HFF-Myc (cell line): ENCODE measurements at places on chromosomes 7 and 10.

DNA sequence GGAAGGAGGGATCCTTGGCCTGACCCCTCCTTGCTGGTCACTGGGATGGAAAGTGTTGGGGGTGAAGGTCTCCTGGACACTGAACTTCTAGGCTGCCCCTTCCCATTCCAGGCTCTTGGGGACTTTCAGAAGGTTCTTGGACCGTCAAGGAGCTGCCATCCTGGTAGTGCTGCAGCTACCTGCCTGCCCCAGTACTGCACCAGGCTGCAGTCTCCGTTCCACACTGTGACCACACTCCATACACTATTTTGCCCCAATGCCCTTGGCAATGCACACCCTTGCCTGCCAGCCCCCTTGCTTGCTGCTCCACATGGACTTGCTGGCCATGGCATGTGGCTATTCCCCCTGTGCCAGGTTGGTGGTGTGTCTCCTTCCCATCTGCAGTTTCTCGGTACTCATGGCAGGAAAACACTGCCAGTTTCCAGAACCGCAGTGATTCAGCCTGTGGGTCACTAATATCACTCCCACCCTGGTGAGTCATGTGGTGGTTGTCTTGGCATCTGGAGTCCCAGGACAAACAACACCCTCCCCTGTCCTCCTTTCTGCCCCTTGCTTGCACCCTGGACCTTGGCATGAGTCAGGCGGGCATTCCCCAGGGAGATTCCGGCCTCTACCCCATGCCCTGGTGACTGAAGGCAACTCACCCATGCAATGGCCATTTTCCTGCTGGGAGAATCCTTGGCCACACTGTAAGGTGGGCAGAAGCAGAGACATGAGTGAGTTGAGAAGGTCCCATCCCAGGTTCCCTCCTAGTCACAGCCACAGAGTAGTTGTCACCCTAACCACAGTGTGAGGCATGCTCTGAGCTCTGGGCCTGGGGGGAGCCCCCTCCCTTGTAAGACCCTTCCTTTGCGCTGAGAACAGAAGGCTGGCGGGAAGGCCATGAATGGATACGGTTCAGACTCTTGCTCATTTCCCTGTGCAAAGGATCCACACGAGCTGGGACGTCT is 32.8 kb downstream of the GOLGA7B start:
- DNase-seq, result no peak

GRCh38 chr10:80253266-80253962 is 36.0 kb downstream of the MAT1A start:
- no peak for DNase-seq

DNA sequence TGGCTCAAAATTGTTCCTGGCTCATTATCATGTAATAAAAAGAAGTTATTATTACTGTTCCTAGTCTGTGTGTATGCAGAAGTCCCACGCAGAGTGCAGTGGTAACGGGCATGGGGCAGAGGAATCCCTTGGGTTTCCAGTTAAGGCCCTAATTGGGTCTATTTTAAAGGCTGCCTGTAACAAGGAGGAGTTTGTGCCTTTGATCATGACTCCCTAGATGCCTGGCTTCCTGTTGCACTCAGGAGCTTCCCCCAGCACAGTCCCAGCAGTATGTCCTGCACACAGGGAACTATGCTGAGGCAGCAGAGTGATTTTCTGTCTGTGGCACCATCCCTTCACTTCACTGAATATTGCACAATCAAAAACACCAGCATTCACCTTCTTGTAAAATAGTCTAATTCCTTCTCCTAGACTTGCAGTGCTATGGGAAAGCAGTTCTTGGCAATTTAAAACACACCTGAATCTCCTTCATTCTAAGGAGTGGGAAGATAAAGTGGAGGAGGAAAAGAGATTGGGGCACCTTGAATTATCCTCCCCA is 22.9 kb downstream of the SORCS1 start:
- DNase-seq, result no peak

DNA sequence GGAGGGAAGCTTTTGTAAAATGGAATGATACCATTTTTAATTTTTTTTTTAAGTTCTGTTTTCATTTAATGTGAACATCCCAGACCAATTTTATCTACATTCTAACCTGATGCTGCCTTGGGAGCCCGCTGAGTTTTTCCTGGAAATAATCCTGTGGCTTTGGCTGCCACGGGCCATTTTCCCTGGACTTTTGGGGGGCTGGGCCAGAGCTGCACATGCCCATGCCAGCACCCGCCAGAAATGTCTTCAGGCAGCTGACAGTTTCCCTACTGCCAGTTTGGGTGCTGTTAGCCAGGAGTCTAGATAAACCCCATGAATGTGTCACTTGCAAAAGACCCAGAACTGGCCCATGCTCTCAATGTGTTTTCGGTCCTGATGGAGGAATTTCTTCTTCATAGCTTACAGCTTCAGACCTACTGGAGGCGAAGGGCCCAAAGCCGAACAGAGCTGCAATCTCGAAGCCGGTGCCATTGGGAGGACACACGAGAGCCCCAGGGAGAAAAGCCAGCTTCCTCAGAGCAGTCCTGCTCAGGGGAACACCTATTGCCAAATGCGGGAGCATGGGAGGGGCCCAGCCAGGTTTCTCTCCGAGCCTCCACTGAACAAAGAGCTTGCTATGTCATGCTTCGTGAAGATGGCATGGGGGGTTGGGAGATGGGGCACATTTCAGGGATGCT is 444.2 kb upstream of the MKI67 start:
- no peak for DNase-seq

DNA sequence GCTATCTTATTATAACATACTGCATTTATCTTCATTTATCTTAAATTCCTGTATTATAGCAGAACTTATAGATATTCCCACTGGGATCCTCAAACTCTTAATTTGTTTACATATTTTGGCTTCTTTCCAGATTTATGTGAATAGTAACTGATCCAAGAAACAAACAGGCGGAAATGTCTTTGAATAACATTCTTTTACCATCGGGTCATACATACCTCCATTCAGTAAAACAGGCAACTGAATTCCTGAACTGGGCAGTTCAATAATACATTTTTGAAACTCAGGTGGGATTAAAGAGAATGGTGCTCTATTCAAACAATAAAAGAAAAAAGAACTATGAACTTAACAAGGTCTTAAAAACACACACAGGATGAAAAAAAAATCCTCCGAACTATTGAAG is 337.4 kb downstream of the CRPPA start:
- DNase-seq, result no peak

GRCh38 chr10:26621243-26621888 is 76.1 kb upstream of the PDSS1 start:
- DNase-seq, result no peak

GRCh38 chr7:36863901-36864701 is 139.8 kb upstream of the AOAH start:
- DNase-seq, result no peak
